ENCODE measurements at places on chromosomes 7 and 10. TPM values are rescaled to one million over a fixed set of nuclear protein-coding genes. Genes with fewer than 3 reads are reported as not detected.

DNA sequence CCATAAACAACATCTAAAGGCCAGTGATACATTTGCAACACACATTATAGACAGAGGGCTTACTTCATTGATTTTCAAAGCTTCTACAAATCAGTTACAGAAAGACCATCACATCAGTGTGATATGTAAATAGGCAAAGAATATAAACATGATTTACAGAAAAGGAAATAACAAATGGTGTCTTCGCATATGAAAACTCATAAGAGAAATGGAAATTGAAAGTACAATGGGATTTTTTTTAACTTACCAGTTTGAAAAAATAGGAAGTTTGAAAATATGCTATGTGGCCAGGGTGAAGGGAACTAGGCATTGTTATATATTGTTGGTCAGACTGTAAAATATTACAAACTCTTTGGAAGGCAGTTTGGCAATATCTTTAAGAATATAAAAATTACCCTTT lies 27.3 kb downstream of the SEC23IP start:
- no peak overlapping the region for H3K4me3 ChIP-seq
- no peak overlapping the region for H3K27ac ChIP-seq
- DNase-seq = no peak
- no peaks in the 10 kb centered on the region for H3K4me1 ChIP-seq
- no peaks in the 10 kb centered on the region for H3K27me3 ChIP-seq

DNA sequence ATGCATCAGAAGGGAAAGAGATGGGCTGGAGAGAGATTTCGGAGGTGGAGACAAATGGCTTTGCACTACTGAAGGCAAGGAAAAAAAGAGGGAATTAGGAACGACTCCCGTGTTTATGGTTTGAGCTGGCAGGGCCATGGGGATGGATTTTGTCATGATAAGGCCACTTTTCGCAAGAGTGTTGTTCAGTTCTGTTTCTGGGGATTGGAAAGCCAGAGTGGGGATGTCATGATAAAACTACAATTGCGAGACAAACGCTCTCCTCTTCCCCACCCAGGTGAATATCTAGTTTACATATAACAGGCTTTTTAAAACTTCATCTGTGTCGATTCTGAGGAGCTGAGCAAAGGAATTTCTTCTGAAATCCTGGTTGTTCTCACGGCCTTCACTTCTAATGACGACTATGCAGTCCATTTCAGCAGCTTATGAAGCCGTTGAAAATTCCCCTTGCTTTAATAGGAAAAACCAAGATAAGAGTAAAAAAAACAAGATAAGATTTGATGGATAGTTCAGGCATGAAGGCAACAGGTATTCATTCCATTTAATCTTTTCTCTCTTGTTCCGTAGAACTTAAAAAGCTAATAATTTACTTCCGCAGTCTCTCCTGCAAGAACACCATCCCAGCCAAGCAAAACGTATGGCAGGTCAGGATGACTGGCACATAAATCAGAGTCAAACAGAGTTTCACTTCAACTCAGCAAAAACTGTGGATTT lies 245.6 kb upstream of the PITRM1 start:
- H3K4me3 ChIP-seq = no peak overlapping the region
- H3K4me1 ChIP-seq = no peaks in the 10 kb centered on the region
- H3K36me3 ChIP-seq = no peaks in the 10 kb centered on the region
- no peak for DNase-seq

DNA sequence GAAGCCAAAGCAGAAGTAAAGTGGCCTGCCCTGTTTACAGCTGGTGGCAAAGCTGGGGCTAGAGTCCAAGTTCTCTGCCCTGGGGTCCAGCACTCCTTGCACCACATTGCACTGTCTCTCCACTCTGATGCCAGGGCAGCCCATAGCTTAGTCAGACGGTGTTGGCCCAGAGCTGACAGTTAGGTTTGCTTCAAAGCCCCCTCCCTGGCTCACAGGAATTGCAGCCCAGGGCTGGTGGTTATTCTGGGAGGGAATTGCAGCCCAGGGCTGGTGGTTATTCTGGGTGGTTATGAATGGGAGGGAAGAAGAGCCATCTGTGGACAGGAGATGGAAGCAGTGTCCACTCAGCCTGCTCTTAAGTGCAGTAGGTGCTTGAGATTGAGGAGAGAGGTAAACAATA lies 88.9 kb downstream of the SCRN1 start:
- no peak overlapping the region for H3K27ac ChIP-seq
- no peak for DNase-seq
- no peaks in the 10 kb centered on the region for H3K27me3 ChIP-seq
- no peaks in the 10 kb centered on the region for H3K36me3 ChIP-seq
- no peak overlapping the region for H3K4me3 ChIP-seq
- H3K4me1 ChIP-seq = no peaks in the 10 kb centered on the region

DNA sequence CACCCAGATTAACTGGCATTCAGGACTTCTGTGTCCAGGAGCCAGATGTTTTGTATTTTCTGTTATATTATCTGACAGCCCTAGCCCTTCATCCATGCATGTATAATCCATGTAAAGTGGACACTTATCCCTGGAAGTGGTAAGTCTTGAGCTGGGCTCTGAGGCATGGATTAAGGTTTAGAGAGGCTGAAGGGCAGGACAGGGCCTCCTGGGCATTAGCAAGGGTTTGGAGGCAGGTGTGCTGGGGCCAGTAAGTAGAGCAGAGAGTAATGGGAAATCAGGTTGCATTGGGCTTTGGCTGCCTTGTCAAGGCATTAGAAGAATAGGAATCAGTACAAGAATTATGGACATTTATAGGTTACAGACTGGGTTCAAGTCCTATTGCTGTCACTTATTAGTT lies 138.0 kb downstream of the DYNC1I1 start:
- H3K36me3 ChIP-seq = no peaks in the 10 kb centered on the region
- no peak overlapping the region for H3K27ac ChIP-seq
- no peaks in the 10 kb centered on the region for H3K27me3 ChIP-seq
- DNase-seq = no peak
- H3K4me1 ChIP-seq = no peaks in the 10 kb centered on the region

NPC1L1 gene
- not detected for total RNA-seq

GRCh38 chr10:72487116-72487515 lies 132.4 kb upstream of the DNAJB12 start:
- H3K27me3 ChIP-seq = no peaks in the 10 kb centered on the region
- no peak overlapping the region for H3K4me3 ChIP-seq
- H3K36me3 ChIP-seq = no peaks in the 10 kb centered on the region
- no peaks in the 10 kb centered on the region for H3K4me1 ChIP-seq
- H3K27ac ChIP-seq = no peak overlapping the region
- DNase-seq = no peak

DNA sequence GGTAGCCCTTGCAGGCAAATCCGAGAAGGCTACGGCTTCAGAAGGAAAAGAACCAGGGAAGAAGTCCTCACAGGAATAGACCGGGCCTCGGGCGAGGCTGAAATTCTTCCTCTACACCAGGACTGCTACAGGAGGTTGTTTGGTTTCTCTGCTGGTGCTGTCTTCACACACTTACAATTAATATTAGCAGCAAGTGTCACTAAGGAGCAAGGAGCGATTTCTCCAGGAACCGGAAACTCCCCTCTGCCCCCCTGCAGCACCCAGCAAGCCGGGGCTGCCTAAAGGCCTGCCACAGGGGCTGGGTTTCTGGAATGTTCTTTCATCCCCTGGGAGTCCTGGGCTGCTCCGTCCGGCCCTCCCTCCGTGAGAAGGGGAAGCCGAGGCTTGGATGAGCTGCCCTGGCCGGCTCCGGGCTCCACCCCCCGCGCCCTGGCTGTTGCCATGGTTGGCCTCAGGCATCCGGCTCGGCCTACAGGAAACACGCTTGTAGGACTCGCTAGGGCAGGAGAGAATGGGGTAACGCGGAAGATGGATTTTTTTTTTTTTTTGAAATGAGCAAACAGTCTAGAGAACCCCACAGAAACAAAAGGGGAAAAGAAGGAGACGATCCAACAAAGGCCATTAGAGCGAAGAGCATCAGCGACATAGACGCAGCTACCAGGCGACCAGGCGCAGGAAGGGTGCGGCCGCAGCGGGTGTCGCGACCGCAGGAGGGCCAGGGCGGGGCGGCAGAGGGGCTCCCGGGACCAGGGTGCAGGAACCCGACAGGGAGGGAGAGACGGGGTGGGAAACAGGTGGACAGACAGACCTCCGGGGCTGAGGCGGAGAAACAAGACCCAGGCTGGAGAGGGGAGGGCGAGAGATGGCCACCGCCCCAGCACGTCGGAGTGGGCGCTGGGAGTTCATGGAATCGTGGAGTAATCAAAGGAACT lies 33.0 kb downstream of the EN2 start:
- H3K27ac ChIP-seq = no peak overlapping the region
- peak; percentile 91 for DNase-seq
- H3K4me1 ChIP-seq = peaks cover 14% of the 10 kb centered on the region
- no peaks in the 10 kb centered on the region for H3K27me3 ChIP-seq

- no peak overlapping the region for H3K4me3 ChIP-seq
- no peak for DNase-seq
- H3K36me3 ChIP-seq = no peaks in the 10 kb centered on the region
- H3K27me3 ChIP-seq = no peaks in the 10 kb centered on the region
- H3K27ac ChIP-seq = no peak overlapping the region
Observed at GRCh38 chr7:108282427-108282996, 152.4 kb upstream of the LAMB4 start.

- H3K36me3 ChIP-seq = no peaks in the 10 kb centered on the region
- H3K4me1 ChIP-seq = peaks cover 14% of the 10 kb centered on the region
- H3K27ac ChIP-seq = no peak overlapping the region
- no peak for DNase-seq
- no peak overlapping the region for H3K4me3 ChIP-seq
Observed at GRCh38 chr10:132021046-132021445, 39.3 kb upstream of the BNIP3 start.

- H3K4me3 ChIP-seq = no peak overlapping the region
- no peak overlapping the region for H3K27ac ChIP-seq
- H3K4me1 ChIP-seq = no peaks in the 10 kb centered on the region
- H3K27me3 ChIP-seq = no peaks in the 10 kb centered on the region
- no peak for DNase-seq
- H3K36me3 ChIP-seq = no peaks in the 10 kb centered on the region
Observed at GRCh38 chr10:99853655-99854054, 71.2 kb downstream of the ABCC2 start.

DNA sequence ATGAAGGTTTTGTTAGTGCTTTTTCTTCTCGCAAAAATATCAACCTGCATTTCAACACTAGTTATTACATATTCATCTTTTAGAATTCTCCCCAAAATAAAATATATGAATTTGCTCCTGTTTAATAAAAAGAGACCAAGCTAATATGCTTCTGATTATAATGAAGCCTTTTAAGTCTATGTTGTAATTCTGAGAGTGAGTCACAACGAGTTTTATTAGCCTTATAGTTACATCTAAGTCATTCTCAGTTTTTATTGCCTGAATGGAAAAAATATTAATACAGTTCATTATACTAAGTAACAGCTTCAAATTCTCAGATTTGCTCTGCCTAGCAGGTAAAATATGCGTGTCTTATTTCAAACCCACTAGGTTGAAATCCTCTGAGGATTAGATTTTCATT lies 152.4 kb upstream of the CELF2 start:
- no peaks in the 10 kb centered on the region for H3K36me3 ChIP-seq
- no peaks in the 10 kb centered on the region for H3K27me3 ChIP-seq
- no peak overlapping the region for H3K27ac ChIP-seq
- H3K4me3 ChIP-seq = no peak overlapping the region
- H3K4me1 ChIP-seq = no peaks in the 10 kb centered on the region
- DNase-seq = no peak

CCDC172 gene
- total RNA-seq = not detected

DNA sequence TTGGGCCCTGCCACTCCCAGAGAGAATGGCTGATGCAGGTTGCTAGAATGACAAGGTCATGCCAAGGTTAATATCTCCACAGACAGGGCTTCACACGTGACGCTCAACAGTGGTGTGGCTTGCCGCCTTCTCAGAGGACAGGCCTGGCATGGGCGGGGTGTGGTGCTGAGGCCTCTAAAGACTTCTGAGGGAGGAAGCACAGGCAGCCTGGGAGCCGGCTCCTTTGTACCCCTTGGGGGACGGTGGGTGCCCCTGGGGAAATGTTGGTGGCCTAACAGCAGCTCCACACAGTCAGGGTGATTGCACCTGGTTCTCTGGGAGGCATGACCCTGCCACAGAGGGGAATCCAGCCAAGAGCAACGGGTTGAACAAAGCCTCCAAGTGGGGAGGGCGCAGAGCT lies 115.1 kb downstream of the PKD1L1 start:
- H3K27me3 ChIP-seq = no peaks in the 10 kb centered on the region
- H3K4me1 ChIP-seq = no peaks in the 10 kb centered on the region
- no peak for DNase-seq
- no peak overlapping the region for H3K27ac ChIP-seq
- no peak overlapping the region for H3K4me3 ChIP-seq

Data from upper lobe of left lung (tissue), 6 donors.